ENCODE measurements at places on chromosomes 4 and X.

GRCh38 chrX:73131276-73131675 is 52.0 kb upstream of the PABPC1L2A start:
- DNase-seq = no peak

- DNase-seq = no peak
Observed at GRCh38 chr4:52950226-52950625, 88.1 kb downstream of the RASL11B start.

DNA sequence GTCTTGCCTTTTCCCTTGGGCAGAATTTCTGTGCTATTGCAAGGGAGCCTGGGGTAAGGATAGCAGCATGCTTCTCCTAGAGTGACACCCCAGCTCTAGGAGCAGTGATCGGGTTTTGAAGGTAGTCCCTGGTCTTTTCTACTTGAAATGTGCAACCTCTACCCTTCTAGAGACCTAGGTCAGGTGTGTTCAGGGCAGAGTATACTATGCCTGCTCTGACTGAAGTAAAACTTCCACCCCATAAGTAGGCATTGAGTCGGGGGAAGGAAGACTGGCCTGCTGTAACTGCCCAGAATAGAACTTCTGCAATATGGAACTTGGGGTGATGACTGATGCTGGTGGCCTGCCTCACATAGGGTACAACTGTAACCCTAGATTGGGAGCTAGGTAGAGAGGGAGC is 80.9 kb downstream of the ARHGAP36 start:
- DNase-seq = no peak

GRCh38 chr4:122170775-122171174 is 18.6 kb downstream of the BLTP1 start:
- no peak for DNase-seq

GRCh38 chrX:15202454-15203177 is 67.3 kb downstream of the ASB9 start:
- DNase-seq = no peak

DNA sequence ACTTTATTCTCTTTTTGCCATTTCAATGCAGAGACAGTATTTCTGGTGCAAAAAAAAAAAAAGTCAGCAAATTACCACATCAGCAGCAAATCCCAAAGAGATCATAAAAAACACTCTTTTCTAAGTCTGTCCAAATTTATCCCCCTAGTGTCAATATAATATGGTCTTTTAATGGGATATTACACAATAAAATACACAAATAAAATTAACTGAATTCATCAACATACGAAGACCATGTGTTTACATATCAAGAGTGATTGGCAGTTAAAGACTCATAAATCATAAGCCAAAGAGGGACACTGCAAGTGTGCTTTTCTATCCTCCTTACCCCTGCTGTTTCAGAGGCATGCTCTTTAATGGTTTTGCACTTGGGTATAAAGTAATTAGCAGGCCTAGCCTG is 340.2 kb upstream of the DKK2 start:
- no peak for DNase-seq

GRCh38 chrX:108582151-108582550 is 142.5 kb downstream of the COL4A5 start:
- no peak for DNase-seq

Data from sigmoid colon (tissue), 7 donors.